ENCODE measurements at places on chromosomes 2 and 18.

DNA sequence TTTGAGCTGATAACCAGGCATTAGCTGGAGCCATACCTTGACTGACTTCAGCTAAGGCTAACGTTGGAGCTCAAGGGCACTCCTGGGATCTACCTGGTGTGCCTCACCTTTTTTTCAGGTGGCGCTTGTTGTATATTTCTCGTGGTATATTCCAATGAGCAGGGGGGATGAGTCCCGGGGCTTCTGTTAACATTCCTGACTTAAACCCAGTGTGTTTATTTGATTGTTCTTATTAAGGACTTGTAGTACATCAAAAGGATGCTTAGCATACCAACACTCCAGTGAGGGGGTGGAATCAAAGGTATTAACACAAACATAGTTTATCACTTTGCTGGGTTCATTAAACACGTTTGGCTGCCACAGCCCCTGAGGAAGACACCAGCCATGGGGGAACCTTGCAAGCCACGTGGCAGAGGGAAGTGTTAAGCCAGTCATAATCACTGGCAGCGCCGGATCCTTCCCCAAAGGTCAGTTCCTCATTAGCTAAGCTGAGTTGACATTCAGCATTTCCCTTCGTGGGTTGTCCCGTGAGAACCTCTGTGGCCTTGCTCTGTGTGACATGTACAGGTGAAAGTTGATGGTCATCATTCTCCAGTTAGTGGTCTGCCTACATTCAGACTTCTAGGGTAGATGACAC lies 119.5 kb upstream of the MCFD2 start:
- no peak for DNase-seq

DNA sequence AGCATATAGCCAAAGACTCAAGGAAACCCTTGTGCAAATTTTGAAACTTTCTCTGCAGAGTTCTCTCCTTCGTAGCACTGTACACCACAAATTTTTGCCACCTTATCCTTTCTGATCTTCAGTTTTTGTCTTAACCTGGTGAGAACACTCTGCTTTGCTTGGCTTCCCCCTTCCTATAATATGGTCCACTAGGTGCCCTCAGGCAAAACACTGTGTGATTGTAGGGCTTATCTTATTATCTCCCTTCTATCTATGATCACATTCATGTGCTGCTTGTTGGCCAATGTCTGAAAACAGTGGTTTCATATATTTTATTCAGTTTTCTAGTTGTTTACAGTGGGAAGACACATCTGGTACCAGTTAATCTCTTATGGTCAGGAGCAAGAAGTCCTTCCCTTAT lies 111.1 kb downstream of the MTX2 start:
- DNase-seq: no peak

DNA sequence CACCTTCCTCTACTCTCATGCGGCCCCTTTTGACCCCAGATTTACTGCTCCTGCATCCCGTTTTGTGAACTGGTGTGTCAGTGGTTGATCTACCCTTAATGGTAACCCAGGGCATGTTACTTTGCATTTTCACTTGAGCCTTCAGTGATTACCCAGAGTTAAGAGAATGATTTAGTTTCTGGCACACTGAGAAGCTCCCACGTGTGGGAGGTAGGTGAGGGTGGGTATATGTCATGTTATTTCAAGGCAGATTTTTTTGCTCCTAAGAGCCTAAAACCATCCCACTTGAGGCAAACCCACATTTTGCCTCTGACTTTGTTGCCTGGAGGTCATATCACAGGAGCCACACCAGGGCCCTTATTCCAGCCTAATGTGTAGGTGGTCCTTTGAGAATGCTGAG lies 186.7 kb downstream of the CTIF start:
- DNase-seq: no peak

DNA sequence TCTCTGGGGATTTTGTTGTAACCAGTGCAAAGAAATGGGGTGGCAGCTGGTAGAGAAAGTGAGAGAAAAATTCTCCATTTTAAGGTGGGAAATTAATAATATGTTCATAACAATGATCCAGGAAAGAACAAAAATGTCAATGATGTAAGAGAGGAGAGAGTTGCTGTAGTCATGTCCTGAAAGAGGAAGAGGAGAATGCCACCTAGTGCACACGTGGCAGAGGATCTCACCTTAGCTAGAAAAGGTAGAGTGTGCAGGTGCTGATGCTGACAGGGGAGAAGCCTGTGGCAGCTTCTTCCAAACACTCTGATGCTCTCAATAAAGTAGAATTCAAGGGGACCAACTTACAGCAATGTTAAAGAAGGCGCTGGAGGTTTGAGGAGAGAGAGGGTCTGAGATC lies 282.9 kb upstream of the PKDCC start:
- no peak for DNase-seq

- DNase-seq: no peak
Measured at GRCh38 chr2:138589663-138590062, 88.1 kb downstream of the SPOPL start.

DNA sequence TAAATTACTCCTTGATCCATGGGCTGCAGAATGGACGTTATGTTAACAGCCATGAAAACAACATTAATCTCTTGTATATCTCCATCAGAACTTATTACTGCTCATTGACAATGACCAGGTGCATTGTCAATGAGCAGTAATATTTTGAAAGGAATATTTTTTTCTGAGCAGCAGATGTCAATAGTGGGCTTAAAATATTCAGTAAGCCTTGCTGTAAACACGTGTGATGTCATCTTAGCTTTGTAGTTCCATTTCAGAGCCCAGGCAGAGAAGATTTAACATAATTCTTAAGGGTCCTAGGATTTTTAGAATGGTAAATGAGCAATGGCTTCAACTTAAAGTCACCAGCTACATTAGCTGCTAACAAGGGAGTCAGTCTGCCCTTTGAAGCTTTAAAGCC lies 26.6 kb downstream of the CFAP210 start:
- no peak for DNase-seq

DNA sequence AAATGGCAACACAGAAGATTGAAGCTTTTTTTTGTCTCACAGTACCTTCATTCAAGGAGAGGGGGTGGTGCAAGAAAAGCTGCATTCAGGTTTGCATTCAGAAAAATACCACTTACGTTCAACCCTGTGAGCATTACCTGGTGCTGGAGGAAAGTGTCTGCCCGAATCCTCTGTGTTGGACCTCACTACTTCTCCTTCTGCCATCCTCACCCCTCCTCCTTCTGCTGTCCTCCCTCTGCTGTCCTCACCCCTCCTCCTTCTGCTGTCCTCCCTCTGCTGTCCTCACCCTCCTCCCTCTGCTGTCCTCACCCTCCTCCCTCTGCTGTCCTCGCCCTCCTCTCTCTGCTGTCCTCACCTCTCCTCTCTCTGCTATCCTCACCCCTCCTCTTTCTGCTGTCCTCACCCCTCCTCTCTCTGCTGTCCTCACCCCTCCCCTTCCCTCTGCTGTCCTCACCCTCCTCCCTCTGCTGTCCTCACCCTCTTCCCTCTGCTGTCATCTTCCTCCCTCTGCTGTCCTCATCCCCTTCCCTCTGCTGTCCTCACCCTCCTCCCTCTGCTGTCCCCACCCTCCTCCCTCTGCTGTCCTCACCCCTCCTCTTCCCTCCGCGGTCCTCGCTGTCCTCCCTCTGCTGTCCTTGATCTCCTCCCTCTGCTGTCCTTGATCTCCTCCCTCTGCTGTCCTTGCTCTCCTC lies 11.3 kb downstream of the GAD1 start:
- no peak for DNase-seq

GRCh38 chr2:218788529-218789255 lies 6.7 kb downstream of the CYP27A1 start:
- no peak for DNase-seq

DNA sequence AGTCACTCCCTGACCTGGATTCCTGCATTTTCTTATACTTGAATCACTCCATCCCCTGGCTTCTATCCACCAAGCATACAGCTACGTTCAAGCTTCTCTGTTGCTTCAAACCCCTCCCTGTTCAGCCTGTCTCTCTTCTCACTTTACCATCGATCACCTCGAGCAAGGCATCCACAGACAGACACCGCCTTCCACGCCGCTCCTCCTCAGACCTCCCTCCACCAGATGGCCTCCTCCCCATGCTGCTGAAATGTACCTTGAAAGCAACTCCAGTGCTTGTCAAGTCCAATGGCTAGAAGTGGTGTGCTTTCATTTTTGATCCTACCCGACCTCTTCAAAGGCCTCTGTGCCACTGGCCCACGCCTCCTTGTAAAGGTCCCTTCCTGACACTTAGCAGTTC lies 131.3 kb upstream of the ACAA2 start:
- no peak for DNase-seq

DNA sequence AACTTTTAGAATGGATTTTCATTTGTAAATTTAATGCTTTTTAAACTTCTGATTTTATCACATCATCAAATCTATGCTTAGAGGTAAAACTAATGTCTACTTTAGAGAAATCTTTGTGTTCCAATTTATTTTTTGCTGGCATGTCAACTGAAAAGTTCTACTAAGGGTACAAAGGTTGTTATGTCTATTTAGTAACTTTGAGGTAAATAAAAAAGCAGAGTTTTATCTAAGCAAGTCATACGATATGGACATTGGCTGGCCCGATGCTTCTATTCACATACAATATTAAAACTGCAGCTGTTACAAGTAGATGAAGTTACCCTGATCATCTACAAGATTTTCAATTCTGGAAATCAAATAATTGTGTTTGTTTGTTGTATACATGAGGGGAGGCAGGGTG lies 1575.1 kb downstream of the LRP1B start:
- DNase-seq: no peak

- no peak for DNase-seq
Measured at GRCh38 chr18:28855524-28855923, 678.6 kb upstream of the CDH2 start.

GRCh38 chr2:232977438-232977971 lies 35.6 kb downstream of the NGEF start:
- no peak for DNase-seq

- no peak for DNase-seq
Measured at GRCh38 chr18:37495354-37495753, 70.2 kb downstream of the CELF4 start.

DNA sequence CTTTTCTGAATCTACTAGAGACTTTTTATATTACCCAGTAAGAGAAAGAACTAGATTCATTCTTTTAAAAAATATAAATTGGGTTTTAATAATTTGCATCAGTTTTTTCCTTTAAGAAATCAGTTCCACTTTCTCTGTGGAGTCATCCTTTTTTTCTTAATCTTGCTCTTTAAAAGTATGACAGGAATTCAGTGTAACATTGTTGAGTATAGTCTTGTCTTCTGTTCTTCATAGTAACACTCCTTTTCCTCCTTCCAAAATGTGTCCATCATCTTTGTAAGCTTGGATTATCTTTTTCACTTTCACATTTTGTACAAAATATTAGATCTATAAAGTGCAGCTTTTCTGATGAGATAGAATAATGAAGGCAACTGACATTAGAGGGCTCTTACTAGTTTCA lies 135.4 kb downstream of the HAUS1 start:
- no peak for DNase-seq

GRCh38 chr2:47727956-47728355 lies 55.0 kb upstream of the MSH6 start:
- no peak for DNase-seq

- DNase-seq: no peak
Measured at GRCh38 chr18:48263192-48263853, 145.9 kb downstream of the ZBTB7C start.

- DNase-seq: no peak
Measured at GRCh38 chr2:168686452-168687191, 115.8 kb upstream of the NOSTRIN start.

DNA sequence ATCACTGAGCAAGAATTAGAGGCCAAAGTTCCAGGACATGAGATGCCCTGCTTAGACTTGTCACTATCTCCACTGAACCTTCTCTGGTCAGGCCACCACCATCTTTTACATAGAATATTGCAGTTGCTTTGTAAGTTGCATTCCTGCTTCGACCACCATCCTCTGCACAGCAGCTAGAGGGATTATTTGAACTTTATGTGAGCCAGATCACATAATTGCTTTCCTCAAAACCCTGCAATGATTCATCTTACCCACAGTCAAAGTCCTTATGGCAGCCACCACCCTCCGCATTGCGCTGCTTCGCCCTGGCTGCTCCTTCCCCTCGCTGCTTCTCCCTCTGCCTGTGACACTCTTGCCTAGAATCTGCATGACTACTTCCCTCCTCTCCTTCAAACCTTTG lies 111.3 kb downstream of the EML6 start:
- no peak for DNase-seq

DNA sequence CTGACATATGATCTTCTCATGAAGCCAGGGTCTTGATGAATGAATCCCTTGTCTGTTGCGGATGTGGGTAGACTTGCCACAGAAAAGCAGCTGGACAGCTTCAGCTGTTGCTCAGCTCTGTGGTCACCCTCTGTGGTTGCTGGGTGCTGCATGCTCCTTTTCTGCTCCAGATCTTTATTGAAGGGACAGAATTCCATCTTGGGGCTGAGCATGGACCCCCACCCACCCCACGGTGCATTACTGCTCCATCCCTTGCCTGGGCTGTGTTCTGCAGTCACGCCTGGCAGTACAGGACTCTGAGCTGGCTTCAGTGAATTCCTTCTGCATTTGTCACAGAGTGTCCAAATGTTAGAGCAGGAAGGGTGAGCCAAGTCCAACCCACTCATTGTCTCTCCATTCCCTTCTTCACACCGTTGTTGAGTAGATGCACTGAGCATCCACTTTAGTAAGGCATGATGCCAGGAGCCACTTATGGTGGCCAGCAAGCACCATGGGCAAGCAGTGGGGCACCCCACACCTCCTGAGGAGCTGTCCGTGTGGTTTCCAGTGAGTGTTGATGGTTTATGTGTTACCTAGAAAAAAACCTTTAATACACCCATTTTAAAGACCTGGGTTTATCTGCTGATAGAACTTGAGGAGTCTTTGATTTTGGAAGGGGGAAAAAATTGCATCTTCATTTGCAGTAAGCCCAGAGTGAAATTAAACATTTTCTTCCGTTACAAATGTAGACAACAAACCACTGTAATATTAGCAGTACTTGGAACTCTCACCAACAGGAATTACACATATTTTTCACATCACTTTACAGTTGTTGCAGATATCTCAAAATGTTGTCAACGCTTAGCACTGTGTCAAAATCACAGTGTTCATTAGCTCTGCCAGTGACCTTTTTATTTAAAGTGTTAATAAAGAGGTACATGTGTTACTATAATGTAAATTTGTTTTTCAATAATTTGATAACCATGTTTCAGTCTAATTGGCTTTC lies 14.7 kb upstream of the ITGB6 start:
- DNase-seq: no peak

- DNase-seq: no peak
Measured at GRCh38 chr2:60311524-60311923, 241.9 kb downstream of the BCL11A start.

GRCh38 chr2:240888130-240888889 lies 7.6 kb downstream of the MAB21L4 start:
- DNase-seq: no peak

- DNase-seq: no peak
Measured at GRCh38 chr2:17470855-17471641, 47.2 kb downstream of the RAD51AP2 start.

All from activated gamma-delta T cell (primary cell).